ENCODE measurements at places on chromosomes 16 and 17.

- DNase-seq, result no peak
Observed at GRCh38 chr16:87249425-87249824, 67.8 kb downstream of the C16orf95 start.

DNA sequence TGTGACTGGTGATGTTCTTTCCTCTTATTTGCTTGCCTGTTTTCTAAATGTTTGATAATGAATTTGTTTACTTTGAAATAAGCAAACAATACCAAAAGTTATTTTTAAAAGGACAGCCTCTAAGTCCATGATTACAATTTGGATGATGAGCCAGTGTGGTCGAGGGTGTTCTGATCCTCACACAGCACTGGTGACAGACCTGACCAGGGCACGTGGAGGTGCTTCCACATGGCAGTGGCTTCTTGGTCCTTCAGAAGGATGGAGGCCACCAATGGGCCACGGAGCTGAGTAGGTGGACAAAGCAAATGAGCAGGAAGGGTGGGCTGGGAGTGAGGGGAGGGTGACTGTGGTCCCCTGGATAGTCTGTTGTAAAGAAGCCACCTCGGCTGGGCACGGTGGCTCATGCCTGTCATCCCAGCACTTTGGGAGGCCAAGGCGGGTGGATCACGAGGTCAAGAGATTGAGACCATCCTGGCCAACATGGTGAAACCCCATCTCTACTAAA is 4.2 kb upstream of the TEX19 start:
- DNase-seq, result no peak

GRCh38 chr16:84032458-84033178 is 10.0 kb downstream of the SLC38A8 start:
- no peak for DNase-seq

DNA sequence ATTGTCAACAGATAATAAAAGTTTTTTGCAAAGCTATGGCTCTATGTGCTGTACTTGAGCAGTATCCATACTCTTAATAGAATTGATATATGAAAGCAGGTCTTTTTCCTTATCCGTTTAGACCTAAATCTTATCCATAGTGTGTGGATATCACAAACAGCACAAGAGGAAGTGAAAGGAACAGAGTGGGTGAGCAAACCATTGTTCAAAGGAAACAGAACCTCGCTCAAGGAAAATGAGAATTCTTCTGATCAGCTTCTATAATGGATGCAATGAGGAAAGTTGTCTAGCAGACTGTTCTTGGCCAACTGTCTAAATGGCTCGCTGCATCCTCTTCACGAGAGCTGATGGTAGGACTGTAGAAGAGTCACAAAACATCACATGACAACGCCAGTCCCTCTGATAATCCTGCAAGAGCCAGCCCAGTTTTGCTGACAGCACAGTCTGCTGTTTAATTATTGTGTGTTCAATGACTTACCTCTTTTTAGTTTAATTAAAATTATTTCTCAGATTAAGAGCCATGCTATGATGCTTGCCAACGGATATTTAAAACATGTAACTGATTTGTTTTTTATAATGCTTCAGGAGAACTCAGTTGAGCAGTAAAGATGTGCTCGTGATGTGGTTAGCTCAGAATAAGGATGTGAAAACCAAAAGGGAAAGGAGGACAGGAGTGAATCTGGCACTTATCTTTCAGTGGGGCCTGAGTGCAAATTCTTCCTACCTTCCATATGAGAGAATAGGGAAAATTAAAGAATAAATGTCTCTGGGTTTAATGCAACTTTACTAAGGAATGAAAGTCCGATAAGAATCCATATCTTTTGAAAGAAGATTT is 38.5 kb downstream of the WWOX start:
- DNase-seq, result no peak

- DNase-seq, result no peak
Observed at GRCh38 chr16:16805809-16806208, 426.9 kb downstream of the NPIPA7 start.

DNA sequence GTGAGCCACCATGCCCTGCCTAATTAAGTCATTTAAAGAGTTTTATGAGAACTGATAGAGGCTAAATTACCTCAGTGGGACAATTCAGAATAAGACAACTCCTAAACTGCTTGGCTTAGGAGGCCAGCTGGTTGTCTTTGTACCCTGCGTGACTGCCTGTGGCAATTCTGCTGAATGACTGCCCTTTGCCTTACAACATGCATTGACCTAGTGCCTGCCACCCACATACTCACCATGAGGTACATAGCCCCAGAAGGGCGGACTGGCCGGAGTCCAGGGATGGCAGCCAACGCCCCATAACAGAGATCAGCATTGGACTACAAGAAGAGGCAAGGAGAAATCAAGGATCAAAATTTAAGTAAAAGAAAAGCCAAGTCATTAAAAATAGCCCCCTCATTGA is 7.3 kb downstream of the TAT start:
- no peak for DNase-seq

DNA sequence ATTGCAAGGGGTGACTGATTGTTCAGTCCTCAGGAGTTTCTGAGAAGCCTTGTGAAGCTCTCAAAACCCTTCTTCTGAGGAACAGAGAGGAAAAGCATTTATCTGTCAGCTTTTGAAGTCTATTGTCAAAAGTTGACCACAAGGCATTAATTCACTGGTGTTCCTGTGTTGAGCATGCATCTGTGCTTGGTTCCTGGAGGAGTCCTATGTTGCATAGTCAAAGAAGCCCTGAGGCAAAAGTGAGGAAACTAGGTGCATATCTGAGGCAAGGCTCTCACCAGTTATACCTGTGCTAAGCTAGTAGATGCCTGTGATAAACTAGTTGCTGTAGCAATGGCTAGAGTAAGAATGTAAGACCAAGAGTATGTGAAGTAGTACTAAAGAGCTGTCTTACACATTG is 1.8 kb upstream of the HEATR6 start:
- no peak for DNase-seq

DNA sequence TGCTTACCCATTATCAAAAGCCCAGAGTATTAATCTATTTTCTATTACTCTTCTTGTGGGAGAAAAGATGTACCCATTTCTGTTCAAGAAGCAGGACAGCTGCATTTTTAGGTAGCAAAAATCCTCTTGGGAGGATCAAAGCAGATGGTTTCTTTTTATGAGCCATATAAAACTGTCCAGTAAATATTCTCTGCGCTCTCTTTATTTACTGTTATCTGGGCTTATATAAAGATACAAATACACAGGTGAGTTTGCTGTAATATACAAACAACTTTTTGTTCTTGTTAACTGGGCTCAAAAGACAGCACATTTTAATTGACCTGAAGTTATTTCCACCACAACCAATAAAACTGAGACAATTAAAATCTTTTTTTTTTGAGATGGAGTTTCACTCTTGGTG is 10.1 kb downstream of the PHF12 start:
- DNase-seq, result no peak

GRCh38 chr17:41326173-41327145 is 10.9 kb upstream of the KRTAP17-1 start:
- DNase-seq, result no peak

- DNase-seq, result peak; percentile 58
Observed at GRCh38 chr16:14501331-14502255, 128.5 kb downstream of the PARN start.

DNA sequence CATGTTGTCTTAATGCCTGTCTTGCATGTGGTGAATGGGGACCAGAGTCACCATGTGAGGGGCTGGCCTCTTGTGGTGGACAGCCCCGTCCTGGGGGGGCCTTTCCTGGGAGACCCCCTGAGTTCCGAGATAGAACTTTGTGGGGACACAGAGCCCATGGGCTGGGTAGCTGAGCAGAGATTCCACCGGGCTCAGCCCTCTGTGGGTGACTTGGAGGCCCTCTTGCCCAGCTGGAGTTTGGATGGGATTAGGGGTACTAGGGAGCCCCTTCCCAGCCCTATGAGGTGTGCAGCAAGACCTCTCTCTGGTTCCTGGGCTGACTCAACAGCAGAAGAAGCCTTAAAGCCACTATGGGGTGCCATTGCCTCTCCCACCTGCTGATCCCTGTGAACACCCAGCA is 38.1 kb downstream of the MRC2 start:
- DNase-seq, result no peak

- DNase-seq, result no peak
Observed at GRCh38 chr17:38507436-38507835, 79.2 kb downstream of the ARHGAP23 start.

GRCh38 chr17:50536683-50537646 is 4.4 kb downstream of the EPN3 start:
- DNase-seq, result no peak

GRCh38 chr16:89195521-89196171 is 4.7 kb downstream of the SLC22A31 start:
- DNase-seq, result no peak

DNA sequence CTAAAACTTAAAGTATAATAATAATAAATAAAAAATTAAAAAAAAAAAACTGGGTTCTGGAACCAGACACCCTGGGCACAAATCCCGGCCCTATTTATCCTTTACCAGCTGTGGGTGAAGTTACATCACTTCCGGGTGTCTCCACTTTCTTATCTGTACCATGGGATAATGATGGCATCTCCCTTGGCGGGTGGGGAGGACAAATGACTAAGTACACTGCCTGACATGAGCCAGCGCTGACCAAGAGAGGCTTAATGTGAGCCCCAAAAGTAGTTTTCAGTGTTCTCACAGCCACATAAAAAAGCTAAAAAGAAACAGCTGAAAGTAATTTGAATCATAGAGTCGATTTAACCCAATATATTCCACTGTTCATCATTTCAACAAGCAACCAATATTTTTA is 424.9 kb downstream of the SOX9 start:
- DNase-seq, result no peak

GRCh38 chr17:49069585-49070273 is 62.8 kb upstream of the B4GALNT2 start:
- no peak for DNase-seq

Measured in amniotic stem cell (primary cell).